ENCODE measurements at places on chromosomes 5 and 9.

DNA sequence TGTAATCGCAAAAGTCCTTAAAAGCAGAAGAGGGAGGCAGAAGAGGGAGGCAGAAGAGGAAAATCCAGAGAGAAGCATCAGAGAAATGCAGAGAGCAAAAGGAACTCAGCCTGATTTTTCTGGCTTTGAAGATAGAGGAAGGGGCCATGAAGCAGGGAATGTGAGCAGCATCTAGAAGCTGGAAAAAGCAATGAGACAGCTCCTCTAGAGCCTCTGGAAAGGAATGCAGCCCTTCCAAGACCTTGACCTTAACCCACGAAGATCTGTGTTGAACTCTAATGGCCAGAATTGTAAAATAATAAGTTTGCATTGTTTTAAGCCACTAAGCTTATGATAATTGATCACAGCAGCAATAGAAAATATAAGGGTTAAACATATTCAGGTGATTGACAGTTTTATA lies 159.6 kb downstream of the ATPSCKMT start:
- DNase-seq, result no peak

DNA sequence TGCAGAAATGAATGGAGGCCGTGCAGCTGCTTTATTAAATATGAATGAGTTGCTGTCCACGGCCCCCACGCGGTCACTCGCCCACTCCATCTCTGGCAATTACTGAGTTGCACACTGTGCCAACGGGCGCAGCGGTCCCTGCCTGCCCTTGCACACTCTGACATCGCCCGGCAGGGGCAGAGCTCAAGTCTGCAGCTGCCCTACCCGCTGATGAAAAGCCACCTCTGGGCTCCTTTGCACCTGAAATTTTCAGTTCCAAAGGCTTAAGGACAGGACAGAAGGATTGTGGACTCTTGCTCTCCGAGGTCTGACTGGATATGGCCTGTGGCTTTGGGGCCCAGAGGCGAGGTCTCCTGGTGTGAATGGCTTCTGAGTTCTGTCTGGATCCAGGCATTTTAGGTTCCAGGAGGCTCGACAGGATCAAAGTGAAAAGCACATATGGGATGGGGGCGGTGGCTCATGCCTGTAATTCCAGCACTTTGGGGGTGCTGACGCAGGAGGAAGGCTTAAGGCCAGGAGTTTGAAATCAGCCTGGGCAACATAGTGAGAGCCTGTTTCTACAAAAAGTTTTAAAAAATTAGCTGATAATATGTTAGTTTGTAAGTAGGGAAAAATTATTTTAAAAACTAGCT lies 201.8 kb downstream of the PAX5 start:
- DNase-seq, result no peak

DNA sequence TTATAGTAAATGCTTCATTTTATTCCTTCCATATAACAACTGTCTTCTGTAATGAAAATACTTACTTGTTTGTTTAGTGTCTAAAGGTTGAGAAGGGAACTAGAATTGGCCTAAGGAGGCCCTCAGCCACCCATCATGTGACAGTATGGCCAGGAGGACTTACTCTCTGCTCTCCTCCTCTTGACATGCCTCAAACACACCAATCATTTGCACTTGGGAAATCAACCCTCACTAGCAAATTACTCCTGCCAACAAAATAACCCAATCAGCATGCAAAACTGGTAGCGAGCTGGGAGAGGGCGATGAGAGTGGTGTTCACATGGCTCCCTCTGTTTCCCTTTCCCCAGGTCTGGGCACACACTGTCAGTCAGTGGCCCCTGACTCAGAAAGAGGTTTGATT lies 58.6 kb upstream of the MEF2C start:
- no peak for DNase-seq

- no peak for DNase-seq
These were observed 189.6 kb downstream of the PIK3R1 start for GRCh38 chr5:68405026-68405684.

GRCh38 chr5:137091472-137091871 lies 407.7 kb downstream of the SPOCK1 start:
- no peak for DNase-seq

GRCh38 chr9:98944057-98944733 lies 488 bp downstream of the COL15A1 start:
- no peak for DNase-seq

GRCh38 chr5:174849426-174849825 lies 125.0 kb downstream of the MSX2 start:
- DNase-seq, result no peak

- DNase-seq, result no peak
These were observed 1327.8 kb upstream of the WWC1 start for GRCh38 chr5:166963596-166963995.

DNA sequence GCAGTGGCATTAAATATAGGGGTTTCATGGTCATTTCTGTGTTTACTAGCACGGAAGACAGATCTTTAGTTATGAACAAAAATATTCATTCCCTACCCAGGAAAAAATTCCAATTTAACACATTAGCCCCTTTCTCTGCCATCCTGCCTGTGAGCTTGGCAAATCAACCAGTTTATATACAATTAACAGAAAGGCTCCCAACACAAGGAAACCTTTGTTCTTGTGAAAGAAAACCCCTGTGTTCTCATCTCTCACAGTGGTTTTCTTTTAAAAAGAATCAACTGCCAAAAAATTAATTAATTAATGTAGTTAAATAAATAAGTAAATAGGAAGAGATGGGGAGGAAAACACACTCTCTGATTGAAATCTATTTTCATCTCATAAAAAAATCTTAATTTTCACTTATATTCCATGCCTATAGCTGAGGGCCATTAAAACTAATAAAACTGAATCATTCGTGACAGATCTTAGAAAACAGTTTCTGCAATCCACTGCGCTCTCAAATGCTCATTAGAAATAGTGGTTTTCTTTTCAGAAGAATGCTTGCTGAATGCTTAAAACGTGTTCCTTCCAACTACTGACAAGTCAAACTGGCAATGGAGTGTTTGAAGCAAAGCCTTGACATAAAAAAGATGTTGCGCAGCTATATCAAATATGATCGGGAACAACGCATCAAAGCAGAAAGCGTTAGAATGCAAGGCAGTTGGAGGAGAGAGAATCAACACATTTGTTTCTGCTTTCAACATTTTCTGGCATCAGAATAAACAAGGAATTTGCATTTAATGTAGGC lies 387.7 kb downstream of the TLR4 start:
- DNase-seq, result no peak

DNA sequence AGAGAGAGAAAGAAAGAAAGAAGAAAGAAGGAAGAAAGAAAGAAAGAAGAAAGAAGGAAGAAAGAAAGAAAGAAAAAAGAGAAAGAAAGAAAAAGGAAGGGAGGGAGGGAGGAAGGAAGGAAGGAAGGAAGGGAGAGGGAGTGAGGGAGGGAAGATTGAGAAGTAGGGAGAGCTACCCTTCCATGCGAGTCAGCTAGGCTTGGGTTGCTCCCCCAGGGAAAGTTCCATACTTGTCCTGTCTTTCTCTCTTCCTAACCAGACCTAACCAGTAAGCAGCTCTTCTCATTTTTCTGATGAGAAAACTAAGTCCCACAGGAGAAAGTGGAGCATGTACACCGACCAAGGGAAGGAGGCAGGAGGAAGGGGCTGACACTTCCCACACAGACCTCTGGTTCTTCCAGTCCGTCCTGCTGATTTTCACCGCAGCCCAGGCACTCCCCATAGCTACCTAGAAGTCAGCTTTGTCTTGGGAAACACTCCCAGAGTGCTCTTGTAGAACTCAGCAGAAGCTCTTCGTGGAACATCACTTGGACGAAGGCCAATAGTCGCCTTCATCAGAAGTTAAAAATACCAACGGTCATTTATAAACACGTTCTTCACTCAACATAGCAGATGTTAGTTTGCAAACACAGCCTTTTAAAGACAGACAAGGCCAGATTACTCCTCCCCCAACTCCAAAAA lies 29.0 kb upstream of the ENTREP1 start:
- DNase-seq, result no peak

DNA sequence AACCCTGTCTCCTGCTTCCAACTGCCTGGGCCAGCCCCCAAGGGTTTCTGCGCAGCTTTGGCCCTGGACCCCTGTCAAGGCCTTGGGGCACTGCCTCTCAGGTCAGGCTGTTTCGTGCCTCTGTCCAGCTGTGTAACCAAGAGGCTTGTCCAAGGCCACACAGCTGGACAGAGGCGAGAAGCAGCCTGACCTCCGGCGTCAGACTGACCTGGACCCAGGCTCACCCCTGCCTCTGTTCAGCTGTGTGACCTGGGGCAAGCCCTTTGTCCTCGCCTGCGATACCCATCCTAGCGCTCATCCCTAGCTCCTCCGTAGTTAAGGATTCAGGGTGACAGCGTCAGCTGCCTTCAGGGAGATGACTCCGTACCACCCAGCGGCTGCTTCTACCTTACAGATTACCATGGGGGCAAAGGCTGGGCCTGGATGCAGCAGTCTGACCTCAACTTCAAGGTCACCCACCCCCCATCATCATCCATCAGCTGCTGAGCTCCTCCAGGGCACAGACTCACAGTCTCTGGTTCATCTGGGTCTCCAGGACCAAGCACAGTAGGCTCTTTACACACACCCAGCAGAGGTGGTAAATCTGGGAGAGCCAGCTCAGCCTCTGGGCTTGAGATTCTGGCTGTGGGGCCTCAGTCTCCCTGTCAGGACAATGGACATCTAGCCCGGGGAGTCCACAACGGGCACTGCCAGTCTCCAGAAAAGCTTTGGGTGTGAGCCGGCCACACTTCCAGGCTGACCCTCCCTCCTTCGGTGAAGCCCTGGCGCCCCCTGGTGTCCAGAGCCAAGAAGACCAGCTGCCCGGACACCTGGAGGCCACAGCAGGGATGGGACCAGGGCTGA lies 7.9 kb downstream of the AK1 start:
- peak; percentile 56 for DNase-seq

DNA sequence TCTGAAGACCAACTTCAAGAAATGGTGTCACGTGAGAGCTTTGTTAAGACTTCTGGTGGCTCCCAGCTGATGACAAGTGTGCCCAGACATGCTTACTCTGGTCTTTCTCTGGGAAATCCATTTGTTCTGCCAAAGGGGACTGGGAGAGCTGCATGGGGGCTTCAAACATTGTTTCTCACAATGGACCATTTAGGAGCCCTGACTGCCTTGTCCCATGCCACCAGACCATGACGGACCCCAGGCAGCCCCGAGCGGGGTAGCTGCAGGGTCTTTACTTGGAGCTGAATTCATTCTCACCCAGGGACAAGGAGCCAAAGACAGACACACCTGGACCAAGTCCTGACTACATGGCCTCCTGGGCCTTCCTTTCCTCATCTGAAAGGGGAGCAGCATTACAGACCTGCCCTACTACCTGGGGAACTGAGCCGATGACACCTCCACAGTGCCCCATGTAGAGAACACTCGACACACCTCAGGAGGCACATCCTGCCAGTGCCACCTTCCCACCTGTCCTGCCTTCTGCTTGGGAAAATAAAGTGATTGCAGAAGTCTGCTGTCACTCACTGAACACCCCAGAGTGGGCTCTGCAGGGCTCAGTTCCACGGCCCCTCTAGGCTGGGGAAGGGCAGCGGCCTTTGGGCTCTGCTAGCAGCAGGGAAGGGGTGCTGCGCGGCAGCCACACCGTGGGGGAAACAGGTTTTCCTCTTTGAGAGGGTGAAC lies 169.0 kb downstream of the DAB2IP start:
- DNase-seq, result no peak

DNA sequence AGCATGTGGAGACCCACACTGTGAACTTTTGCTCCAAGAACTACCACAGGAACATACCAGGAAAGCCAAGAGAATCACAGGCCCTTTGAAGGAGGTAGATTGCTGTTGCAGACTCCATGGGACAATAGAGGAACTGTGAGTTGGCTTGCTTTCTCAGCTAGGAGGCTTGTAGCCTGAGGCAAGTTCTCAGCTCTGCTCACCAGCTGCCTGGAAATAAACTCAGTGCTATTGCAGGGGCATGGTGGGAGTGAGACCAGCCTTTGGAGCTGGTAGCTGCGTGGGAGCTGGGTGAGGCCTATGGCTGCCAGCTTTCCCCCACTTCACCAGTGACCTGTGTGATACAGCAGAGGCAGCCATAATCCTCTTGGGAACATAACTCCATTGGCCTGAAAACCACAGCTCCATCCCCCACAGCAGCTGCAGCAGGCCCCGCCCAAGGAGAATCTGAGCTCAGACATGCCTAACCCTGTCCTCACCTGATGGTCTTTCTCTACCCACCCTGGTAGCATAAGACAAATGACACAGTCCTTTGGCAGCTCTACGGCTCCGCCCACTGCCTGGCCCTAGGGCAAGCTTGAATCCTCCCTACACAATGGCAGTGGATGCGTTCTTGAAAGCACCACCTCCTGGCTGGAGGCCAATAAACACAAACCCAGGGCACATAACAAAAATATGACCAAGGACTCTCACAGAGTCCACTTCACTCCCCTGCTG lies 389.5 kb downstream of the KIF4B start:
- no peak for DNase-seq

- DNase-seq, result no peak
These were observed 8.4 kb downstream of the FLT4 start for GRCh38 chr5:180640861-180641565.

GRCh38 chr9:34246453-34246852 lies 67.6 kb downstream of the UBAP1 start:
- no peak for DNase-seq

DNA sequence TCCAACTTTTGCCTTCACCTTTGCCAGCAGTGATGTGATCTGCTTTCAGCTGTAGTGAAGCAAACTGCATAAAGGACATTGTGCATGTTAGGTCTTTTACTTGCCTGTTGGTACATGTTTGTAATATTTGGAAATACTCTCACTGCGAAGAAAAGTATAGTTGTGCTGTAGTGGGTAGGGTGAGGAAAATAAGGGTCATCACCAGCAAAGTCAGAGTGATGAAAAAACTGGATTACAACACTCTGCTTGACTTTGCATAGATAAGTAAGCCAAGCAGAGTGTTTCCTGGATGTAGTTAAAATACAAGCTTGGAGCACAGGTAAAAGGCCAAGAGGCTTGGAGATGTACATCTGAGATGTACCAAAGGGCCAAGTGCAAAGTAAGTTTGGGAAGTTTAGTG lies 16.7 kb downstream of the TGFBR1 start:
- DNase-seq, result no peak

- DNase-seq, result no peak
These were observed 34.9 kb upstream of the BASP1 start for GRCh38 chr5:17182494-17182893.

DNA sequence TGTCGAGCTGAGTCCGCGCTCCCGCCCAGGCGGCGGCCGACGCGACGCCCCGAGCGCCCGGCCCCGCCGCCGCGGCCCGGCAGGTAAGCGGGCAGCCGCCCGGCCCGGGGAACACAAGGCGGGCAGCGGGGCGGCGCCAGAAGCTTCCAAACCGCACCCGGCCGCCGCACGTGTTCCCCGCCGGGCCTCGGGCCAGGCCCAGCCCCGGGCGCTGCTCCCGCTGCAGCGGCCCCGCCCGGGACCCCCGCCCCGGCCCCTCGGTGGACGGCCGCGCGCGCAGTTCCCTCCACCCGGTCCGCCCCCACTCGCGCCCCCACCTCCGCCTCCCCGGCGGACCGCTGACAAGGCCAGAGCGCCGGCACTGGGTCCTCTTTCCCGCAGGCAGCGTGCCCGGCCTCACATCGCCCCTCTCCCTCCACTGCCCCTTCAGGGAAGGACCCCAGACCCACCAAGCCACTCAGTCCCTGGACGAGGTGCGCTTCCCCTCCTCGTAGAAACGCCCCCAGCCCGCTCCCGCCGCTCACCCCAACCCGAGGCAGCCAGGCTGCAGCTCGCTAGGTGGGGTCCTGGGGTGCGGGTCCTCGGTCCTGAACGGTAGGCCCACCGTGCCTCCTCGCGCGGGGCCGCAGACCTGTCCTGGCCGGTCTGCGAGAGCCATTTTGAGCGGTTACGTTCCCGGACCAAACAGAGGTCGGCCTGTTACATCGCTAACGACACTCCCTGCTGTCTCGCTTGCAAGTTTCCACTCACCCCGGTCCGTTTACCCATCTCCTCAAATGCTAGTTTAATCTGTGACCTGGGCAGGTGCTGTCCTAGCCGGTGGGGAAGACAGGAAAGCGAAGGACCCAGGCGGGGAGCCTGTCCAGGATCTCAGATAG lies 475 bp downstream of the WDR5 start:
- DNase-seq, result no peak
